ENCODE measurements at places on chromosomes 3 and 15. TPM values are rescaled to one million over a fixed set of nuclear protein-coding genes. Genes with fewer than 3 reads are reported as not detected.

GRCh38 chr3:173584093-173584837, 186.7 kb downstream of the NLGN1 start:
- no peak for DNase-seq
- peaks cover 12% of the 10 kb centered on the region for H3K27me3 ChIP-seq
- peaks cover 6% of the 10 kb centered on the region for H3K4me1 ChIP-seq
- H3K36me3 ChIP-seq, result no peaks in the 10 kb centered on the region
- no peak overlapping the region for H3K27ac ChIP-seq

The GPR62 gene
- not detected for total RNA-seq

The LRTM1 gene
- not detected for total RNA-seq

DNA sequence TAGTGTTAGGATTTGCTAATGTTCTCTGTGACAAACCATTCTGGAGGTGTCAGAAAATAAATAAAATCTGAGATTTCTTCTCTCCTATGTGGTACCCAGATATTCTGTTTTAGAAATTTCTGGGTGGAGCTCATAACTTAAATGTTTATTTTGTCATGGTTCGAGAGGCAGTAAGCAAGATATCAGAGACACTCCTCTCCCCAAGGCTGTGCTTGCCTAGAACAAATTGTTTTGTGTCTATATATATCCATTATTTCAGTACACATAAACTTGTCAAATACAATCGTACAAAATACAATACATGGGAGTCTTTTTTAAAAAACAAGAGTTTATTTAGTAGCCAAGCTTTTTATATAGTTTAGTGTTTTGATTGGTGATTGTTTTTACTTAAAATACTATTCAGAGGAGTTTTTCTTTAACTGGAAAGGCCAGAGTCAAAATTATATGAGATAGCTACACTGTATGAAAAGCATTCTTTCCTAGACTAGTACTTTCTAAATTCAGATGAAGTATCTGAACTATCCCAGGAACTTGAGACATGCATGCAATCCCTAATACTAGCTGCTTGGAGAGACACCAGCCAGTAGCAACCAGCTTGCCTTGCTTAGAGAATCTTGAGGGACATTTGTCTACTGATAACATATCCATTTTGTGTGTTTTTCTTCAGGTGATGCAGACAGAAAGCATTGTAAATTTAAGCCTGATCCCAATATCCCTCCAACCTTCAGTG, 4.7 kb downstream of the EXOG start:
- DNase-seq, result no peak
- H3K27me3 ChIP-seq, result no peaks in the 10 kb centered on the region
- peaks cover 19% of the 10 kb centered on the region for H3K4me1 ChIP-seq
- H3K36me3 ChIP-seq, result peaks cover 29% of the 10 kb centered on the region

The GP9 gene
- total RNA-seq, result not detected

- no peak overlapping the region for H3K27ac ChIP-seq
- no peak for DNase-seq
- peaks cover 8% of the 10 kb centered on the region for H3K4me1 ChIP-seq
- H3K36me3 ChIP-seq, result no peaks in the 10 kb centered on the region
Measured at GRCh38 chr15:41862515-41863116, 24.0 kb downstream of the PLA2G4B start.

GRCh38 chr15:94477913-94478553, 246.7 kb downstream of the MCTP2 start:
- DNase-seq, result no peak
- no peak overlapping the region for H3K4me3 ChIP-seq

- H3K27ac ChIP-seq, result no peak overlapping the region
- peaks cover 1% of the 10 kb centered on the region for H3K4me1 ChIP-seq
- peak; percentile 14 for DNase-seq
- peaks cover 8% of the 10 kb centered on the region for H3K27me3 ChIP-seq
- no peak overlapping the region for H3K4me3 ChIP-seq
Measured at GRCh38 chr15:80436511-80437307, 32.5 kb downstream of the ARNT2 start.

DNA sequence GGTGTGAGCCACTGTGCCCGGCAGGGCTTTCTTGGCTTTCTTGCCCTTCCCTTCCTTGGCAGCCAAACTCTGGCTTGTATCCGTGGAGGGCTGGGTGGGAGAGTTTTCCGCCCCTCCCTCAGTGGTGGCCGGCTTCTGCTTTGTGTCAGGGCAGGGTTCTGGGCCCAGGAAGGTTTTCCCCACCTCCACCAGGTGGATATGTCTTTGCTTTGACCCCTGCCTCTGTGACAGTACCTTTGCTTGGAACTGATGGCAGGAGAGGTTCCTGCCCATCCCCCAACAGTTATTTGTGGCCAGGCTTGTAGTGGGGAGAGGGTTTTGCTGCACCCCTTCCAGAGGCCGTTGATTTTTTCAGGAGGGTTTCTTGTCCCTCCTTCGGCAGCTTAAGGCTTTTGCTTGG, 24.3 kb downstream of the CSPG5 start:
- H3K36me3 ChIP-seq, result no peaks in the 10 kb centered on the region
- no peak overlapping the region for H3K27ac ChIP-seq
- H3K27me3 ChIP-seq, result peaks cover 2% of the 10 kb centered on the region
- DNase-seq, result no peak

DNA sequence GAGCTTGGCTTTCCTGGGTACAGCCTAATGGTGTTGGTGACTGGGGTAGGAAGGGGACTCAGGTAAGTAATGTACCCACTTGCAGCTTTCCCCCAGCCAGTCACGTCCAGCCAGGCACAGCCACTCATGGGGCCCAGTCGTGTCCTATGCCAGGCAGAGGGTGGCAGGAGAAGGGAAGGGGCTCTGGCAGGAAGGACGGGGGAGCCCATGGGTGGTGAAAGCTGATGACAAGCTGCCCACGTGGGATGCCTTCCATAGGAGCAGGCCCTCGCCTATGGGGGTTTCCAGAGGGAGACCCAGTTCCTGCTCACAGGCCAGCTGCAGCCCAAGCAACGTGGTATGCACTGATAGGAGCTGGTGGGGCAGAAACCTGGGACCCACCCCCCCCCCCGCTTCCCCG, 10.7 kb downstream of the CHAC1 start:
- H3K27ac ChIP-seq, result no peak overlapping the region
- no peak for DNase-seq
- no peak overlapping the region for H3K4me3 ChIP-seq
- no peaks in the 10 kb centered on the region for H3K27me3 ChIP-seq
- no peaks in the 10 kb centered on the region for H3K4me1 ChIP-seq
- H3K36me3 ChIP-seq, result no peaks in the 10 kb centered on the region

The LTF gene
- not detected for total RNA-seq

The CHD2 gene
- total RNA-seq, result 121 TPM

The CHRNA7 gene
- not detected for total RNA-seq

DNA sequence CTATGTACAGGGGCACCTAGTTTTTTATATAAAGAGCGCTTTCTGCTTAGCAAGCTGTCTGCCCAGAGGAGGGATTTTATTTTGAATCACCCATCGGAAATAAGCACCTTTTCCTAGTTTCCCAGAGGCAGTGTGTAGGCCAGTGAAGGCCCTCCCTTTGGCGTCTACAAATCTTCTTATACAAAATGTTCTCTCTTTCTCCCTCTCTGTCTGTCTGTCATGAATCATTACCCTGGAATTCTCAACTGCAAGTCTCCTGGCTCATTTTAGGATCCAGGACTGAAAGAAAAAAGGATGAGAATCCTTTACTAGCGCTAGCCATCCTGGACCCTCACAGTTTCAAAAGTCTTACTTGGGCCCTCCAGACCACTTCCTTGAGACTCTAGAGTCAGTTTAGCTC, 728.1 kb downstream of the OTOL1 start:
- H3K27ac ChIP-seq, result no peak overlapping the region
- no peak for DNase-seq
- no peak overlapping the region for H3K4me3 ChIP-seq
- H3K4me1 ChIP-seq, result no peaks in the 10 kb centered on the region

GRCh38 chr3:52436500-52437149, 8.3 kb downstream of the SEMA3G start:
- H3K4me1 ChIP-seq, result peaks cover 3% of the 10 kb centered on the region
- no peaks in the 10 kb centered on the region for H3K36me3 ChIP-seq
- H3K27ac ChIP-seq, result no peak overlapping the region
- H3K27me3 ChIP-seq, result no peaks in the 10 kb centered on the region
- H3K4me3 ChIP-seq, result no peak overlapping the region

- H3K36me3 ChIP-seq, result peaks cover 11% of the 10 kb centered on the region
- no peak overlapping the region for H3K27ac ChIP-seq
- H3K27me3 ChIP-seq, result no peaks in the 10 kb centered on the region
- DNase-seq, result no peak
Measured at GRCh38 chr15:82737975-82738374, 28.3 kb upstream of the AP3B2 start.

- peaks cover 4% of the 10 kb centered on the region for H3K27me3 ChIP-seq
- H3K36me3 ChIP-seq, result no peaks in the 10 kb centered on the region
- DNase-seq, result no peak
Measured at GRCh38 chr15:68609629-68610028, 30.8 kb downstream of the CORO2B start.
